HepG2 (cell line): ENCODE measurements at places on chromosomes 5 and 9.
A peak's percentile ranks its signal among the peaks of the same experiment; 100 is the strongest.

DNA sequence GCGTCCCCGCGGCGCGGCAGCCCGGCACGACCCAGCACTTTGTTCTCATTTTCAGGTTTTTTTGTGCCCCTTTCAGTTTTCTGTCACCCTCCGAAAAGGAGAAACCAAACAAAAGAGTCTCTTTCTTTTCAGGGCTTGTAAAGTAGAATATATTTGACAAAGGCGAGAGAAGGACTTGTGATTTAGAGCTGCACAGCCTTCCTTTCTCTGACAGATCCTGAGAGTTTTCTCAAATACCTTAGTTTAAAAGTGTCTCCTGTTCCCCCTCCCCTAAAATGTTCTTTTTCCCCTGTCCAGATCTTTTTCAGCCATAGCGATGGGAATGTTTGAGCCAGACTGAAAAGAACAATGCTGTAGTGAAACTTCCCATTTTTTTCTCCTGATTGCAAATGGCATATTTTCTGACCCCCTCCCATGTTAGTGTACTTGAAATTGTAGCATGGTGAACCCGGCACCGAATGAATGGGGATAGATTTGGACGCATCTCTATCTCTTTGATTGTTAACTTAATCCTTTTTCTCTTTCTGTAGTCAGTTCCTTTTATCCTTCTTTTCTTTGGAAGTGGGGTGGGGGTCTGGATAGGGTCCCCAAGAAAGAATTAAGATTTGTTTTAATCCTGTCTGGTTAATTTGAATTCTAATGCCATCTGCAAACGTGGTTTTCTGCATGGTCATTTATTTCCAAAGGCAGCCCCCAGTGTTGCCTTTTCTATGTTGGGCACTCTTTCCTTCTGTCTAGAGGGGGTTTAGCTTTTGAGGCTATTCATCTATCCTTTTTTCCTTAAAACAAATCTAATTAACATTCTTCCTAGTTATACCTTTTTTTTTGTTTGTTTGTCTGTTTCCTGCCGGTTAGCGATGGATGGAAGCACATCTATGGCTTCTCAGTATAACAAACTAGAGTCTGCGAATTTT lies 2.2 kb downstream of the ZSWIM6 start:
- no peak for DNase-seq

GRCh38 chr5:116571568-116572349 lies 2.9 kb downstream of the SEMA6A start:
- DNase-seq: peak; percentile 39

DNA sequence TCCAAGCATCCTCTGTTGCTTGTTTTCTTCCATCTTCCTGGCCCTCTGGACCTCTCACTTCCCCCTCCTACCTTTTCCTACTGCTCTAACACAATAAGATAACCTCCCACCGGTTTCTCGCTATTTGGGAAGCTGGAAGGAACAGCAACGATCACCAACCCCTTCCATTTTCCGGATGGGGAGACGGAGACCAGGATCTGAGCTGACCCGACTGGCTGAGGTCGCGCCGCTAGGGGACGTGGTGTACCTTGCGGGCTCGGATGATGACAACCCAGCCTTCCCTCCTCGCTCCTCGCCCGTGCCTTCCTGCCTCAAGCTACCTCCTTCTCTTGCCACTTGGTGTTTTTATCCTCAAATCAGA lies 1.9 kb downstream of the LPAR1 start:
- DNase-seq: no peak

DNA sequence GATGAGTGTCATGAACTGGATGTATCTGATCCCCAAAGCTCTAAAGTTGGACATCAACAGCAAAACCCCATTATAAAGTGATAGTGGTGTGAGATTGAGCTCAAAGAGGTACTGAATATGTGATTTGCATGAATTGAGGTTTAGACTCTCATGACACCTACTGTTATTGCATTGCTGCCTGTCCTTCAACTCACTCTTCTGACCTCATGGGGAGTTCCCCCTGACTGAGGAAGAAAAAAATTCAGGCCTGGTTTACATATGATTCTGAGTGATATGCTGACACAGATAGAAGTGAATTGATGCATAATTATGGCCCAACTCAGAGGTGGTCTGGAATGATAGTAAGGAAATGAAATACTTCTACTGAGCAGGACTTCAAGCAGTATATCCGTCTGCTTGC lies 76.2 kb upstream of the CHD1 start:
- DNase-seq: no peak
